ENCODE measurements at places on chromosomes 6 and 20. TPM values are rescaled to one million over a fixed set of nuclear protein-coding genes. Genes with fewer than 3 reads are reported as not detected.

DYNLRB1 gene
- total RNA-seq: 118 TPM

POM121L2 gene
- total RNA-seq: not detected

SRMS gene
- total RNA-seq: not detected

PRICKLE4 gene
- total RNA-seq: 3.1 TPM

AIF1 gene
- total RNA-seq: not detected

GRCh38 chr6:153013438-153013837 lies 10.9 kb upstream of the MTRF1L start:
- DNase-seq: no peak

DNA sequence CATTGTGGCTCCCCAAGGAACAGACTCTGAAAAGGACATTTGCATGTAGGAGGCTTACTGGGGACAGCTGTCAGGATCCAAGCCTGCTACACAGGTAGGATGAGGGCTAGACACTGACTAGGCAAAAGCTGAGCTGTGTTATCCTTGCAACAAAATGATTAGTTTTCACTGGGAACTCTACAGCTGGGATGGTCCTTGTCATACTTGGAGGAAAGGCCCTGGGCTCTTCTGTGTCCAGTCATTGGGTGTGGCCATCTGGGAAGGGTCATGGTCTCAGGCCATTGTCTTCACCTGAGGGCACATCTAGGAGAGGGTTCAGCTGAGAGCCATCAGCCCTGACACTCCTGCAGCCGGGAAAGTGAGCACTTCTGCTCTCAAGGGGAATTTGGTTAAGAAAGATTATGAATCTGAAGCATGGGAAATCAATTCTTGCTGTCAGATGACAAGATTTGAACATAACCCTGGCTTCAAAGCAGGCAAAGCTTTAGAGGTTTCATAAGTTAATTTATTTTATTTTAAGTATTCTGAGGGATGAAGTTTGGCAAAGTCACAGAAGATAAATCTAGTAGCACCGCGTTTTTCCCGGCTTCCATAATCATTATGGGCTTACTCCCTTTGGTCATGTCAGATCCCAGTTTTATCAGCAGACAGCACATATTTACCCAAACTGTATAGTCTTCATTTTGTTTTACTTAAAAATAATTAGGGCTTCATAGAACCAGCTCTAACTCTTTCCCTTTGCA lies 78.4 kb upstream of the SLC22A23 start:
- DNase-seq: no peak

- DNase-seq: no peak
Observed at GRCh38 chr20:1784586-1784985, 110.6 kb upstream of the SIRPA start.

DNA sequence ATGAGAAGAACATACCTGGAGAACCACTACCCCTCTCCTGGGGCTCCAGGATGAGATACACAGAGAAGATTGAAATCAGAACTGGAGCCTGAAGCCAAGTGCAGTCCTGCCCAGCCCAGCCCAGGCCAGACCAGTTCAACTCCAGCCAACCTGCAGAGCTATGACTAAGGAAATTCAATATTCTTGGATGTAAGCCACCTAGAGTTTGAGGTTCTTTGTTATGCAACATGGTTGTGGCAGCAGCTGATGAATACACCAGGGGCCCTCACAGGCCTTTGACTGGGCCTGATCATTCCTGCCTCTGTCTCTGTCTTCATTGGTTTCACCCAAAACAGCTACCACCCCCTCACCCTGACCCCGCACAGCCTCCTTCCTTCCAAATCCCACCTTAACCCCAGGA lies 167.8 kb downstream of the LRFN2 start:
- no peak for DNase-seq

DNA sequence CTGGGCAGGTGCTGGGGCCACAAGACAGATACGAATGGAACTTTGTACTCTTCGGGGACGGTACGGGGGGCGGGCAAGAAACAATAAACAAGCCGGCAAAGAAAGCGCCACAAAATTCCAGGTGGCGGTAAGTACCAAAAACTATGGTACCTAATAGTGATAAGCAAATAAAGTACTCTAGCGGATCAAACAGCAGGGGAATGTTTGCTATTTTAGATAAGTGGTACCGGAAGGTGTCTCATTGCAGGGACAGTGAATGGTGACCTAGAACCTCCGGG lies 15.1 kb upstream of the RIPK1 start:
- DNase-seq: no peak

DNA sequence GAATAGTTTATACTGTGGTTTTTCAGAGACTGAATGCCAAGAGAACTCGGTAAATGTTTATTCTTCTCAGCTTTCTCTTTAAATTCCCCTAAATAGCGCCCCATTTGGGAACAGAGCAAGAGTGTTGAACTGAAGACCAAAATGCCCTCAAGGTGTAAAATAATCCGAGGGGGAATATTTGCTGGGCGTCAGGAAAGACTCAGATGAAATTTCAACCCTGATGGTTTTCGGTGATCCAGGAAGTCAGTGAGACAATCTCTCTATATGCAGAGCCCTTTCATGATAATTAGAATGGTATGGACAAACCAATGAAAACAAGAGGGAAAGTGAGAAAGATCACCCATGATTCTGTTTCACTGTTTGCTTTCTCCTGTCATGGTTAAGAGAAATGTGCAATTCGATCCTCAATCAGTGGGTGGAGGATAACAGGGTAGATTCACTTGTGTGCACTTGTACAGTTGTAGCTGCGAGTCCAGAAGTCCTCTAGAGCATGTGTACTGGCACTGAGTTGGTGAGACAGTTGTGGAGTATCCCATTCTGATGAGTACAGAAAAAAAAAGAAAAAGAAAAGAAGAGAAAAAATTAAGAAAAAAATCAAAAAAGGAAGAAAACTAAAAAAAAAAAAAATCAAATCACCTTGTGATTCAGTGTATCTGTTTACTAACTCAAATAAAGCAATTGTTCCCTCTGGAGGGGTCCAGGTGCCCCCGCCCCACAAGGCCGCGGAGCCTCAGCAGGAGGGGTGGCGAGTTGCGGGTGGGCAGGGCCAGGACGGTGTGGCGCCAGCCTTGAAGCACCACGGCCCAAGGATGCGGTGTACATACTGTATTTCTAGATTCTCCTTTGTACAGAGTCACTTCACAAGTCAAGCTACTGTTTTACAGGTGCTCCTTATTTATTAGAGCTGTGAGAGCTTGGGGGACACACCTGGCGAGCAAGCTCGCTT lies 164.9 kb downstream of the SCML4 start:
- DNase-seq: no peak

- no peak for DNase-seq
Observed at GRCh38 chr6:143024977-143025376, 35.7 kb upstream of the AIG1 start.

DNA sequence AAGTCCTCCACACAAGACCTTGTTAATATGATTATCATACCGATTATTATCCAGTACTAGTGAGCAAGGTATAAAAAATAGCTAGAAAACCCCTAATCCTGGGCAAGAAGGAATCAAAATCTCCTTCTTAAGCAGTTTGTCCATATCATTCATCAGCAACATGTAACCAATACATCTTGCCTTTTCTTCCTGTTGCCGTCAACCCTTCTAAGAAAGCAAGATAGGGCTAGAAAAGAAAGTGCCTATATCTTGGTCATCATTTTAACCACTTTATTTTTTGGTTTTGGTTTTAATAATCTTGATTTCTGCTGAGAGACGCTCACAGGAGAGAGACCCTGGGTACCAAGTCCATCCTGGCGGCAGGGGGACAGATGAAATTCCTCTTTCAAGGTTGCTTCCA lies 27.2 kb upstream of the PREX1 start:
- no peak for DNase-seq

DNA sequence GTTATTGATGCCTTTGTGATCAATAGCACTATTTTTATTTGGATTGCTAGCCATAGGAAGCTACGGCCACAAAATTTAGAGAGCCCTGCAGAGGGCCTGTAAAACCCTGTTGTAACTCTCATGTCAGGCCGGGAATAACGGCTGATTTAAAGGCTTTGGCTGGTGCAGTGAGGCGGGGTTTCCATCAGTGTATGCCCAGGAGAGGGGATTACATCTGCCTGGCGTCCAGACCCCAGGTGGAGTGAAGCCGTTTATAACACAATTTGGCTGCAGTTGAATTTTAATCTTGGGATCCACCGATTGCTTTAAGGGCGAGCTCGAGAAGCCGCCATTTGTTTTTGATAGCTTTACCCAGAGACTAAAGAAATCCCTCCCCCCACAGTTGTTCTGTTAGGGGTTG lies 29.1 kb upstream of the APCDD1L start:
- DNase-seq: no peak

- no peak for DNase-seq
Observed at GRCh38 chr6:16840725-16841124, 79.5 kb upstream of the ATXN1 start.

GRCh38 chr20:45343532-45344167 lies 4.6 kb downstream of the SDC4 start:
- no peak for DNase-seq

DNA sequence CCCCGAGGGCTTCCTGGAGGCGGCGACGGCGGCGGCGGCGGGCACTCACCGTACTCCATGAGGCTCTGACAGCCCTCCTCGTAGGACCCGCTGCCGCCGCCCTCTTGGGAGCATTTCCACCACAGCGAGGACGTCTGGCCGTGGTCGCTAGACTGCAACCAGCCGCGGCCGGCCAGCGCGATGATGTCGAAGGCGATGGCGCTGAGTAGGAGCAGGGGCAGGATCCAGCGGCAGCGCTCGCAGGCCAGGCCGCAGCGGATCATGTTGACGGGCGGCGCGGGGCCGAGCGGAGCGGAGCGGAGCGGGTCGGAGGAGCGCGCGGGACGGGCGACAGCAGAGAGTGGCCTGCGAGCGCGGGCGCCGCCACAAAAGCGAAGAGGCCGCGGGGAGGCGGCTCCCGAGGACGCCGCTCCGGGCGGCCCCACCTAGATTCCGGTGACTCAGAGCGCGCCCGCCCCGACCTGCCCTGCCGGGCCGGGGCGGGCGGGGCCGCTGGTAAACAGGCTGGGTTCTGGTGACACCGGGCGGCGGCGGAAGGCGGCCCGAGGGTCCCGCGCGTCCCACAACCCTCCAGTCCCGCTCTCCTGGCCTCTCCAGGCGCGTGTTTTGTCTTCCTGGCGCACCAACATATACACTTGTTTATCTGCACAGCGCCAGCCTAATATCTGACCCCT lies at the start of gene PERP:
Gene PERP (minus strand): TSS at position 342 of the 674 bp plus-strand sequence. CDS start 79 bp downstream, at position 263.
- DNase-seq: peak; percentile 27

DNA sequence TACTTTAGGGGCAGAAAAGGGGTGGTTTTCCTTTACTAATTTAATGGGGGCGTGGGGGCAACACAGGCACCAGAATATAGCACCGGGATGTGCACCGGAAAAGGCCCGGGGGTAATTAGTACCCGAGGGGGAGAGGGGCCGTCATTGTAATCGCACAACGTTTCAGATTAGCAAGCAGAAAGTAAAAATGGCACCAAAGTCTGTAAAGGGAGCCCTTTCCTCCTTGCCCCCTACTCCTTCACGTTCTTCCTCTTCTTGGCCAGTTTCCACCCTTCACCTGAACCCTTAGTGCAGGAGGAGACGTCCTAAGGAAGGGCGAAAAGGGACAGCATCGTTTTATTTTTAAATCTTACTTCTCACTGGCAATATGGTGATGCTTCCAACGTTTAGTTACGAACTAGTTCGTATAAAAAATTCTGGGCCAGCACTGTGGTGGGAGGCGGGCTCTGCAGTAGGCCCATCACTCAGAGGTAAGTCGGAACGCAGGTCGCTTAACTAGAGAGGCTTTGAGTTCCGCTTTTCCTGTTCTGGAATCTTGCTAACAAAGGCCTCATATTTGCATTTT lies 742 bp upstream of the CEP85L start:
- no peak for DNase-seq

All from astrocyte (in vitro differentiated cells and primary cell).